LHCN-M2 (cell line): ENCODE measurements at places on chromosomes 3 and 15.
A peak's percentile ranks its signal among the peaks of the same experiment; 100 is the strongest.

GRCh38 chr3:37074178-37074577 lies 80.9 kb downstream of the MLH1 start:
- DNase-seq: peak; percentile 68

- no peak for DNase-seq
Measured at GRCh38 chr3:45922950-45923590, 20.2 kb upstream of the CXCR6 start.

GRCh38 chr3:149603126-149604074 lies 54.4 kb downstream of the WWTR1 start:
- DNase-seq: peak; percentile 86

- no peak for DNase-seq
Measured at GRCh38 chr15:28026764-28027713, 72.1 kb downstream of the OCA2 start.

DNA sequence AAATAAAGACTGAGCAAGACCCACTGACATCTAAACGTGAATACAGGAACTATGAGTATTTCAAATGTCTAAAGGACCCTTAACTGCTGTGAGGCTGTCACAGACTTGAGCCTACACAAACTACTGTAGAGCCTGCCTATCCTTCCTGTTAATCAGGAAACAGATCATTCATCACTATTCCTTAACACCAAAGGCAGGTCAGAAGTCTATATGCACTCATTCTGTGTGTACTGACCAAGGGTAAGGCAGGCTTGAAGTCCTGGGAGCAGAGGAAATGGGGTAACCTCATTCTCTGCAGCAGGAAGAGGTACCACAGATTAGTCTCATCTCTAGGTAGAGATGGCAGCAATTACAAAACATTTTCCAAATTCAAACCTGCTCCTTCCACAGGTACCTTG lies 30.7 kb downstream of the NPTN start:
- no peak for DNase-seq

DNA sequence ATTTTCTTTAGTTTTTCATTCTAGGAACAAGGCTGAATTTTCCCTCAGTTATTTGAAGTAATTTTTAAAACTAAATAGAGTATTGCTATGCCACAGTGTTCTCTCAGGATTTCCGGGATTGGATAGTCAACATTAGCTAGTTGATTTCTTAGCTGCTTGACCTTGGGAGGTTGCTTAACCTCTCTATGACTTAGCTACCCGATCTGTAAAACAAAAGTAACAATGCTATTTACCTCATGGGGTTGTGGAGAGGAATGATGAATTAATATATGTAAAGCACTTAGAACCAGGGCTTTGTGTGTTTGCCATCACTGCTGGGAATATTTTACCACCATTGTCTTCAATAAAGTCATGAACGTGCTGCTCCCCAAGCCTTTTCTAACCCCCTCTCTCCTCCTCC lies 57.5 kb downstream of the SNRK start:
- DNase-seq: no peak

- DNase-seq: peak; percentile 35
Measured at GRCh38 chr3:122679882-122680474, 661 bp upstream of the PARP14 start.

DNA sequence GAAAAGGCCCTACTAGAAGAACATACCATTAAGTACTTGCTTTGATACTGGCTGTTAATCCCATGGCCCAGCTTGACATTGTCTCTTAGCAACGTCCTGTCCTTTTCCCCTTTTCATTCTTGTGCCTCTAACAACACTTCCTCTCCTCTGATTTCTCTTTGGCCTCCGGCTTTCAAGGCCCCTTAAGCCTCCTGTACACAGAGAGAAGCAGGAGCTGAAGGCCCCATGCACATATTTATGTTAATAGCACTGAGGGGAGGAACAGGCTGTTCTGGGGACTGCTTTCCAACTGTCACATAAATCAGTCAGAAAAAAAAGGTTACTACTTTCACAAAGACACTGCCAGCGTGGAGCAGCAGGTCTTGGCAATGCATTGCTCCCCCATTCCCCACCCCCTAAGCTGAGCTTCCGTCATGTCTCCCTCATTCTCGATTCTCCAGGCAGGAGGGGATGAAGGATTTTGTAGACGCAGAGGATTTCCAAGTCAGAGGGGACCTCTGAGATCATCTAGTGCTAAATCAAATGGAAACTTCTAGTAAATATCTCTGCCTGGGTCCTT lies 257.4 kb upstream of the ADAMTS9 start:
- DNase-seq: no peak
